RWPE1 (cell line): ENCODE measurements at places on chromosomes 4 and X.

- DNase-seq: peak; percentile 52
These were observed 333.0 kb downstream of the ADGRL3 start for GRCh38 chr4:61533140-61533539.

GRCh38 chrX:24243188-24243587, 70.7 kb downstream of the SUPT20HL2 start:
- no peak for DNase-seq

GRCh38 chr4:148065075-148065474, 333.2 kb downstream of the ARHGAP10 start:
- no peak for DNase-seq

GRCh38 chr4:99208719-99209075, 10.3 kb downstream of the ADH6 start:
- no peak for DNase-seq

GRCh38 chr4:155042014-155042413, 166.4 kb upstream of the NPY2R start:
- DNase-seq: no peak

DNA sequence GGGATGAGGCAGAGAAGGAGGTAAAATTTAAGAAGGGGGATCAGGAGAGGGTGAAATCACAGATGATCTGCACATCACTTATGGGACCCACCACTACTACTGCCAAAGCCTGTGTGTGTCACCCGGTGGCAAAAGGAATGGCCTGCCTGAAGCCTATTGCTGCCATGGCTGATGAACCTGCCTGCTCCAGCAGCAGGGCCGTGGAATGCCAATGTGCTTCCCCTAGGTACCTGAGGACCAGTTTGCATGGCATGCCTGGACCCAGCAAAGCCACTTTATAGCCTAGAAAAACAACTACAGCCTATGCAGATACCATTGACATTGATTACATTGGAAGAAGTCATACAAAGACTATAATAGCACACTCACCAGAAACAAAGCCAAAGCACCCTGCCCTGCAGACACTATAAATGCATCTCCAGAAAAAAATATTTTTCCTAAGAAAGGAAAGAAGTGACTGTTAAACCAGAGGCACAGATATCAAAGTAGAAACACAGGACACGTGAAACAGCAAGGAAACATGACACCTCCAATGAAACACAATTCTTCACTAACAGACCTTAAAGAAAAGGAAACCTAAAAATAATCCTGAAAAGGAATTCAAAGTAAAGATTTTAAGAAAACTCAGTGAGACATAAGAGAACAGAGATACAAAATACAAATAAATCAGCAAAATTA, 680.7 kb upstream of the GRID2 start:
- no peak for DNase-seq

GRCh38 chrX:53939127-53939526, 105.1 kb downstream of the PHF8 start:
- DNase-seq: no peak

DNA sequence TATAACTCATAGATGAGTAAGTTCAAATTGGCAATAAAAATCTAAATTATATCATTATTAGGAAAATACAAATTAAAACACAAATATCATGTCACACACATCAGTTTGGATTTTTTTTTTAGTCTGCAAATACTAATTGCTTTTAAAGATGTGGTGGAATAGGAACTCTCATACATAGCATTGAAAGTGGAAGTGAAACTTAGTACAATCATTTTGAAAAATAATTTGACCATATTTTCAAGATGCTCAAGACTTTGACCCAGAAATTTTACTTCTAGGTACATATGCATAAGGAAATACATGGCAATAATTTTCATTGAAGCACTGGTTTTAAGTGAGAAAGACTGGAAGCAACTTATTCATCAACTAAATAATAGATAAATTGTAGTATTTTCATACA, 147.5 kb upstream of the SMIM31 start:
- no peak for DNase-seq

- DNase-seq: no peak
These were observed 113.0 kb downstream of the ARX start for GRCh38 chrX:24902806-24903205.

DNA sequence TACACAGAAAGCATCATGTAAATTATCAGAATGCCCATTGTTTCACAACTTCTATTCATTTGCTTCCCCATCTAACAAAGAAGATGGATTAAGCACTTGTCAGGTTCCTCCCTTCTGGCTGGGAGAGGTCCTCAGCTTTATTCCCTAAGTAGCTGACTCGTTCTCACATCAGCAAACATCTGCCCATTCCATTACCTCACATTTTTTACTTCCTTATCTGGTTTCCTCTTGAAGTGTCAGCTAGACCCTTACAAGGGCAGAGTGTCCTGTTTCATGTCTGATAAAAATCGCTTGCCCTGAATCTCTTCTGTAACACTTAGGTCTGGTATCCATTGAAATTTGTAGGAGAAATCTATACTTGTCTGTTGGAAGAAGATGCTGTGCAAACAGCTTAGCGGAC, 34.7 kb downstream of the TMPRSS11A start:
- no peak for DNase-seq

DNA sequence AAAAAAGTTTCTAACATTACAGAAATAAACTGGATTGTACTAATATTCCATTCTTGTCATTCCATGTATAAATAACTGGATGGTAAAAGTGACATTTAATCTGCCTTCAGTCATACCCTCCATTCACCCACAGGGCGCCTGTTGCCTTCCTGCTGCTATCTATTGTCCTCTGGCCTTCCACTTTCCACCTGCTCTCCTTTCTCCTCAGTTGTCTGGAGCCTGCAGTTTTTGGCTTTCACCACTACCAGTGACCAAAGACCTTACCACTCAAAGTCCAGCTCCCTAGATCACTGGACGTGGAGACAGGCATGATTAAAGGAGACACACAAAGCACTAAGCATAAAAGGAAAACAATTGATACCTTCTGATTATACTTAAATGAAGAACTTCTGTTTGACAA, 46.2 kb upstream of the NHS start:
- DNase-seq: no peak
